NCI-H1092 treated with DMSO at 0.1 percent for 48 hours (cell line): ENCODE measurements at places on chromosomes 16 and 17.

GRCh38 chr16:75070012-75070841, 46.4 kb downstream of the LDHD start:
- peak; percentile 37 for DNase-seq

GRCh38 chr17:60819447-60820130, 141.9 kb downstream of the BCAS3 start:
- no peak for DNase-seq

DNA sequence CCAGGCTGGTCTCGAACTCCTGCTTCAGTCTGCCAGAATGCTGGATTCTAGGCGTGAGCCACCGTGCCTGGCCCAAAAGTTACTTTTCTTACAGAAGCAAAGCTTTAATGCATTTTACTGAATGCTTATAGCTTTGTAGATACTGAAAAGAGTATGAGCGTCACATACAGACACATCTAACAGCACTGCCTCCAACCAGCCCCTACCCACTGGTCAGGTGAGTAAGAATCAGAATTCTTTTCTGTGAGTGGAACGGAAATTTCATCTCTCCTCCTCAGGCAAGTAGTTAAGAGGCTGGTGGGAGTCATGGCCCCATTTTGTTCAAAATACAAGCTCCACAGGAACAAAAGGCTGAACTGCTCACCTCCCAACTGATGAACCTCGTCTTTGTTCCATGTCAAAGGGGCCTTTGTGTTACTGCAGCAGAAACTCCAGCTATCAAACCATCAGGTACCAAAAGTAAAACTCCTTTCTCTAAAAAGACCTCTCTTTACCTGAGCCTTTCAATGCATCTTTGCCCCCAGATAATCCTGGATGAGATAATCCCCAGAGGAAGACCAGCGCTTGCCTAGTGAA, 92.4 kb upstream of the RPH3AL start:
- no peak for DNase-seq

DNA sequence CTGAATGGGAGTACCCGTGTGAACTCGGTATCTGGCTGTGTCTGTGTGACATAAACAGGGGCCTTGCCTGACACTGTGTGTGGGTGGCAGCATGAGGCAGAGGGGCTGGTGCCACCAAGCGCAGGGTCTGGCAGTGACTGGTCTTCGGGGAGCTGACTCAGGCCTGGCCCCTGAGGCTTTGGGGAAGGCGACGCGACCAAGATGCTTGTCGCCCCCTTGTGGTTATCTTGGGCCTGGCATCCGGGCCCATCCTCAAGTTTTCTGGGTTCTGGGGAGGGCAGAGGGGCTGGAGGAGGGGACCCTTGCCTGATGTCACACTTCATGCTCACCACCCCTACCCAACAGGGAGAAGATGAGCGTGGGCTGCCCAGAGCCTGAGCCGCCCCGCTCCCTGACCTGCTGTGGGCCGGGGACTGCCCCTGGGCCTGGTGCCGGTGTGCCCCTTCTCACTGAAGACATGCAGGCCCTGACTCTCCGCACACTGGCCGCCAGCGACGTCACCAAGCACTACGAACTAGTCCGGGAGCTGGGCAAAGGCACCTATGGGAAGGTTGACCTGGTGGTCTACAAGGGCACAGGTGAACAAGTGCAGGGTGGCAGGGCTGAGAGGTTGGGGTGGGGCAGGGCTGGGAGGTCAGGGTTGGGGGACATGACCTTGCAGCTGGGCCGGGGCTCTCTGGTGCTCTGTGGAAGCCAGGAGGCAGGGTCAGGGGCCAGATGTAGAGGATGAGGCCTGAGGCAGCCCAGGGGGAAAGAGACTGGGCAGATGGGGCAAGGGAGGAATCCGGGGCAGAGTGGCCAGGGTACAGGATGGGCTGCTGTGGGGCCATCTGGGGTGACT, 24.9 kb downstream of the SBK1 start:
- peak; percentile 6 for DNase-seq

GRCh38 chr16:48960830-48961229, 320.8 kb downstream of the CBLN1 start:
- no peak for DNase-seq

GRCh38 chr17:46026166-46027047, 27.4 kb downstream of the STH start:
- no peak for DNase-seq

DNA sequence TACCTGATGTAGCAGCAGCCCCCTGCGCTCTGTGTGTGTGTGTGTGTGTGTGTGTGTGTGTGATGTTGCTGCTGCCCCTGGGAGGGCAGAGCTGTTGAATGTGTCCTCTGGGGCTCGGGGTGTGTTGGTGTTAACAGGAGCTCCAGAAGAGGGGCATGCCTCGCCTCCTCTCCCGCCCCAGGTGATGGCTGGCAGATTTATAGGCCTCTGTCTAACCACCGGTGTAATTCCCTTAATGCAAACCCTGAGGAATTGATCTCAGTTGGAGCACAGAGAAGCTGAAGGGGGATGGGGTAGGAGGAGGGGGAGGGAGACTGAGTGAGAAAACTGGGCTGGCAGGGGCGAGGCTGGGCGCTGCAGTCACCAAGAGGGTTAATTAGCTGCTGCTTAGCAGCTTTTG, 10.0 kb downstream of the CACNA1G start:
- DNase-seq, result no peak

DNA sequence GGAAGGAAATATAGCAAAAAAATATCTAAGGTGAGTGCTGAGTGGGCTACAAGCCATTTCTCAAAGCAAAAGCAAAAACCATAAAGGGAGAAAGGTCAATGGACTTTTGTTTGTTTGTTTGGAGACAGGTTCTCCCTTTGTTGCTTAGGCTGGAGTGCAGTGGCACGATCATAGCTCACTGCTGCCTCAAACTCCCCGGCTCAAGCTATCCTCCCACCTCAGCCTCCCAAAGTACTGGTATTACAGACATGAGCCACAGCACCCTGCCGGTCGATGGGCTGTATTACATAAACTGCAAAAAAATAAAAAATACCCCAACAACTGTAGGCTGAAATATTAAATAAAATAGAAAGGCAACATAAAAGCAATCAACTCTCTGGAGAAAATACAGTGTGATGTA, 3.5 kb upstream of the RBBP6 start:
- DNase-seq, result no peak

DNA sequence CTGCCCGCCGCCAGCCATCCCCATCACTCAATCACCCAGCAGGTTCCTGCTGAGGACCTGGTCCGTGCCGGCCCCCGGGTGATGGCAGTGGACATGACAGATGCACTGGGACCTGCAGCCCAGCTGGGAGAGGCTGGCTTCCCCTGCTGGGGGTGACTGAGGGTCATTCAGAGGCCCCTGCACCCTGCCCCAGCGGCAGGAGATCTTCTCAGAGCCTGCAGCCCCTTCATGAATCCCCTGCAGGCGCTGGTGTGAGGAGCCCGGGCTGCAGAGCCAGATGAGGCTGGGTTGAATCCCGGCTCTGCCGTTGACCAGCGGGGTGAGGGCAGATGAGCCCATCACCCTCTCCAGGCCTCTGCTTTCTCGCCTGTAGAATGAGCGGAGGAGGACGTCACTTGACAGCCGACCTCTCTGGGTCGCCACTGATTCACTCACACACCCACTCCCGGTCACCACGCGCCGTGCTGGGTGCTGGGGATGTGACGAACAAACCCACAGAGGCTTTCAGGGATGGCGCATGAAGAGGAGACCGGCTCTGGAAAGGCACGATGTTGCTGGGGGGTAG, 95.2 kb upstream of the CIBAR2 start:
- no peak for DNase-seq

DNA sequence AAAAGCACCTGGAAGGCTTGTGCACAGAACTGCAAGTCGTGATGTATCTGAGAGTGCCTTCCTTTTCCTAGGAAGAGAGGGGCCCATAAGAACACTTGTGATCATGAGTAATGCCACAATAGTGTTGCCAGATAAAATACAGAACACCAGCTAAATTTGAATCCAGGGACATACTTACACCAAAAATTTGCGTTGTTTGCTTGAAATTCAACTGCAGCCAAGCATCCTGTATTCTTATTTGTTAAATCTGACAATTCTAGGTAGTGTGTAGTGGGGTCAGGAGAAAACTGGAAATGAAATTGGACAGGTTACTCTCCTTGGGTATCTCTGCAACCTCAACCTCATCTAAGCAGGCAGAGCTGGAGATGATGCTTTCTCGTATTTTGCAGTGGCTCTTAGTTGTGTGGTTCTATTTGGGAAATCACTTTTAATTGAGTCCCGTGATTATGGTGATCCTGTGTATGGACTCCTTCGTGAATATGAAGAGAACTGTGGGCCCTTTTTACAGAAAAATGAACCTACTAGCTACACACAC, 12.0 kb downstream of the SLC35B1 start:
- DNase-seq, result no peak
